Fibroblast of skin of right quadriceps (primary cell): ENCODE measurements at places on chromosomes 13 and 19.

DNA sequence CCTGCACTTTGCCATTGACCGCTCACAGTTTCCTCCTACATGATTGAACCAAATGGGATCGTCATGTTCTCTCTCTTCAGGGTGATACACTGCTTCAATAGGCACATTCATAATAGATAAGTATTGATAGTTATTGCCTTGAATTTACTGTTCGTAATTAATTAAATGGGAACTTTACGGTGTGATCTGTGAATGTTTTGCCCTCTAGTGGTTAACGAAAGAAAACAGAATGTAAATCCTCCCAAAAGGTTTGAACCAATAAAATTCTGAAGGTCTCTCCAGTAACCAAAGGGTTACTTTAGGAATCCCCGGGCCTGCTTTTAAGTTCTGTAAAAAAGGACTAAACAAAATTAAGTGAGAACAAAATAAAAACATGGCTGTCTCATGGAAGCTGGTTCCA is 389.3 kb downstream of the DACH1 start:
- DNase-seq = no peak

DNA sequence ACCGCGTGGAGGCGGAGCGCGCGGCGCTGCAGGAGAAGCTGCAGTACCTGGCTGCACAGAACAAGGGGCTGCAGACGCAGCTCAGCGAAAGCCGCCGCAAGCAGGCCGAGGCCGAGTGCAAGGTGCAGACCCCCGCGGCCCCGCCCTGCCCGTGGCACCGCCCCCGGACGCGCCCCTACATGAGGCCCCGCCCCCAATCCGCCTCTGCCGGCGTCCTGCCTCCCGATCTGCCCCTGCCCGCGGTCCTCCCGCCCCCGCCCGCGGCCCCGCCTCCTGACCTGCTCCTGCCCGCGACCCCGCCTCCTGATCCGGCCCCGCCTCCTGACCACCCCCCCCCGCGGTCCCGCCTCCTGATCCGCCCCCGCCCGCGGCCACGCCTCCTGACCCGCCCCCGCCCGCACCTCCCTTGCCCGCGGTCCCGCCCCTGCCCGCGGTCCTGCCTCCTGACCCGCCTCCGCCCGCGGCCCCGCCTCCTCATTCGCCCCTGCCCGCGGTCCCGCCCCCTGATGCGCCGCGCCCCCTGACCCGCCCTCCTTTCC is 11.7 kb downstream of the PRR36 start:
- DNase-seq = peak; percentile 57

DNA sequence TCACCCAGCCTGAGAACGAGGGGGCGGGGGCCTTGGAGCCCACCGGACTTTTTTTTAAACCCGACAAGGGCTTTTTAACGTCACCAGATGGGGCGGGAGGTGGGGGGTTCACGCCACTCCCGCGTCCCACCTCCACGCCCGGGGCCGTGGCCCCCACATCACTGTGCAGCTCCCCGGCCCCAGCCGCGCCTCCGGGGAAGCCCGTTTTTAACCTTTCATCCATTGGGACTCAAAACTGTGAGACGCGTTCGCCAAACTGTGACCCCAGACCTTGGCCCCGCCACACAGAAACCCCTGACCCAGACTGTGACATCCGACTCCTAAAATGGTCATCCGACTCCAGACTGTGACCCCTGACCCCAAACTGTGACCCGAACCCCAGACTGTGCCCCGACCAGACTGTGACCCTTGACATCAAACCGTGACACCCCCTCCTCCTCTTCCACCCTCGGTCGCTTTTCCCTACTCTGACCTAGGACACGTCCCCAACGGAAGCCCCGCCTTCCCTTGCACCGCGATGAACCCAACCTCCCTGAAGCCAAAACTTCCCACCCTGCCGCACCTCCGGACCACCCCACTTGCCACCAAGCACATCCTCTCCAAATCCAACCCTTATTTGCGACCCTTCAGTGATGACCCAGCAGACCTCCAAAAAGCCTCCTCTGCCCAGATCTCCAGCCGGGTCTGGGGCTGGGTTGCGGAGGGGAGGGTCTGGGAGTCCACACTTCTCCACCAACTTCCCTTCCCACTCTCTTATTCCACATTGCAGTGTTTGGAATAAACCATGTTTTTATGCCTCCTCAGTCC is 1.5 kb upstream of the GRWD1 start:
- no peak for DNase-seq

DNA sequence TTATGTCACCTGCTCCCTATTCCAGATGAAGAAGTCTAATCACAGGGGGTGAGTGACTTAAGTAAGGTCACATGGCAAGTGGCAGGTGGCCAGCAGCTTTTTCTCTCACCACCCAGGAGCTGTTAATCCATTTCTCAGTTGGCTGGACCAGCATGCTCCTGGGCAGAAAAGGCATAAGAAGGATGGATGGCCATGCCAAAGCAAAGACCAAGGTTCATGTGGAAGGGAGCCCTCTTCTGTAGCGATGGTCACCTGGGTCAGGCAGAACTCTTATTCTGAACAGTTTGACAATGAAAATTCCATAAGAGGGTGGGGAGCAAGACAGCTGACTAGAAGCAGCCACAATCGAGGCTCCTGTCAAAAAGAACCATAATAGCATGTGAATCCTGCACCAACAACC is 538.1 kb downstream of the SUCLA2 start:
- DNase-seq = no peak

DNA sequence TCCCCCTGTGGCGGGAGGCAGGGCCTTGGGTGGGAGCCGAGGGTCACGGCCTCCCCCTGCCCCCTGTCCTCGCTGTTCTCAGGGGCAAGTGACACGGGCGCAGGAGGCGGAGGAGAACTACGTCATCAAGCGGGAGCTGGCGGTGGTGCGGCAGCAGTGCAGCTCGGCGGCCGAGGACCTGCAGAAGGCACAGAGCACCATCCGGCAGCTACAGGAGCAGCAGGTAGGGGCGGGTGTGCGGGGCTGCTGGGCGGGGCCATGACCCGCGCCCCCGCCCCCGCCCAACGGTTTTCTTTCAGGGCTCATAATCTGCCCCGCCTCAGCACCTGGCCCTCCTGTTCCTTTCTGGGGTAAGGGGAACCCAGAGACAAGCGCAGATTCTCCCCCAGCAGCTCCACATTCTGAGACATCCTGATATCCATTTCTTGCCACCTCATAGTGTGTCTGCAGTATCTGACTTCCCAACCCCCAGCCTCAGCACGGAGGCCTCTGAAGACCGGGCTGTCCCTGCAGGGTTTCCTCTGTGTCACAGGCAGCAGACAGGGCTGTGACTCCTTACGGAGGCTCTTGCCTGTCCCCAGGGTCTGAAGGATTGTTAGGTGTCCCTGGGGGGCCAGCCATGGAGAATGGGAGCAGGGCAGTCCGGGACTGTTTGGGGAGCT is 15.9 kb downstream of the PRR36 start:
- no peak for DNase-seq

- no peak for DNase-seq
Measured at GRCh38 chr19:47104680-47105079, 8.9 kb downstream of the ZC3H4 start.

GRCh38 chr19:12757544-12758274 is 6.1 kb downstream of the BEST2 start:
- peak; percentile 53 for DNase-seq

DNA sequence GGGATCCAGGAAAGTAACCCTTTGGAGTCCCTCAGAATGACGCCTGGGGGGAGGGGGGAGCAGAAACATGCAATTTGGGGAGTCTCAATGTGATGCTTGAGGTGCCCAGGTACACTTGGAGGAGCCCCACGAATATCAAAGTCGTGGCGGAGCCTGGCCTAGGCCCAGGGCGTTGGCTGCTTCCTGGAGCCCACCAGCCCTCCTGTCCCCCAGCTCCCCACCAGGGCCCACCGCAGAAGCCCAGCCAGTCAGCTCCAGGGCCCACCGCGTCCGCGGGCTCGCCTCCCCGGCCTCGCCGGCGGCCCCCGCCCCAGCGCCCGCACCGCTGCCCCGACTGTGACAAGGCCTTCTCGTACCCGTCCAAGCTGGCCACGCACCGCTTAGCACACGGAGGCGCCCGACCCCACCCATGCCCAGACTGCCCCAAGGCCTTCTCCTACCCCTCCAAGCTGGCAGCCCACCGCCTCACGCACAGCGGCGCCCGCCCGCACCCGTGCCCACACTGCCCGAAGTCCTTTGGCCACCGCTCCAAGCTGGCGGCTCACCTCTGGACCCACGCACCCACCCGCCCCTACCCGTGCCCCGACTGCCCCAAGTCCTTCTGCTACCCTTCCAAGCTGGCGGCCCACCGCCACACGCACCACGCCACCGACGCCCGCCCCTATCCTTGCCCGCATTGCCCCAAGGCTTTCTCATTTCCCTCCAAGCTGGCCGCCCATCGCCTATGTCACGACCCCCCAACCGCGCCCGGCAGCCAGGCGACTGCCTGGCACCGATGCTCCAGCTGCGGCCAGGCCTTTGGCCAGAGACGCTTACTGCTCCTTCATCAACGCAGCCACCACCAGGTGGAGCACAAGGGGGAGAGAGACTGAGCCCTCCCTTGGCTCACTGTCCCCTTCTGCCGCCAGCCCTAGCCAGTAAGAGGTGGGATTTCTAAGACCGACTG is 2.1 kb downstream of the ZNF575 start:
- DNase-seq = peak; percentile 50
